ENCODE measurements at places on chromosomes 4 and X.

DNA sequence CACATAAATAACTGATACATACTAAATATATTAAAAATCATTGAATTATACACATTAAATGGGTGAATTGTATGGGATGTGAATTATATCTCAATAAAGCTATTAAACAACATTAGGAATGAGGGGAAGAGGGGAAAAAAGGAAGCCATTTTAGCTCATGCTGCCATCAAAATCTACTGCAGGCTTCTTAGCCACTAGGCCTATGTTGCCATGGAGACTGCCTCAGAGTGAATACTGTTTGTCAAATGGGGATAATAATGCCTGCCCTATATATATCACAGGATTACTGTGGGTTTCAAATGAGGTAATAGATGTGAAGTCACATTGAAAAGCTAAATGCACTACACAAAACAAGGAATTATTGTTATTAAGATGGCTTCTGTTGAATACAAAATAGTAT is 21.2 kb downstream of the TMEM255A start:
- DNase-seq, result no peak

- peak; percentile 21 for DNase-seq
These were observed 227.7 kb downstream of the BCOR start for GRCh38 chrX:39869846-39870601.

DNA sequence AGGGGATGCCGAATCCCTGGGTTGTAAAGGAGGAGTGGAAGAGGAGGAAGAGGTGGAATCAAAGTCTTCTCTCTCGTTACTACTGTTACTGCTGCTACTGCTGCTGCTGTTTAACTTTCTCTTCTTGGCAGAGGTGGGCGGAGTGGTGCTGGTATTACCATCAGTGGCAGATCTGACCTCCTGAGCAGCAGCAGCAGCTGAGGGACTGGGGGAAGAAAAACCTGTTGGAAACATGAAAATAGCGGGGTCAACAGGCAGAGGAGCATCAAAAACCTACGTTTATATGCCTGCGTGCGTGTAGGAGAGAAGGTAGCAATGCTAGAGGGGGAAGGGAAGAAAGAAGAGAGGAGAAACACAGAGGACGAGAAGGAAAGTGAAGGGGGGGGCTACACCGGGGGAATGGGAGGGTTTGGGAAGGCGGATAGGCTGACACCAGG is 339 bp downstream of the CUL4B start:
- DNase-seq, result peak; percentile 5

GRCh38 chr4:125115941-125116340 is 198.8 kb upstream of the FAT4 start:
- DNase-seq, result no peak

- DNase-seq, result no peak
These were observed 758.5 kb downstream of the KCTD8 start for GRCh38 chr4:43690116-43690515.

- no peak for DNase-seq
These were observed 62.3 kb upstream of the DKK2 start for GRCh38 chr4:107098401-107098800.

DNA sequence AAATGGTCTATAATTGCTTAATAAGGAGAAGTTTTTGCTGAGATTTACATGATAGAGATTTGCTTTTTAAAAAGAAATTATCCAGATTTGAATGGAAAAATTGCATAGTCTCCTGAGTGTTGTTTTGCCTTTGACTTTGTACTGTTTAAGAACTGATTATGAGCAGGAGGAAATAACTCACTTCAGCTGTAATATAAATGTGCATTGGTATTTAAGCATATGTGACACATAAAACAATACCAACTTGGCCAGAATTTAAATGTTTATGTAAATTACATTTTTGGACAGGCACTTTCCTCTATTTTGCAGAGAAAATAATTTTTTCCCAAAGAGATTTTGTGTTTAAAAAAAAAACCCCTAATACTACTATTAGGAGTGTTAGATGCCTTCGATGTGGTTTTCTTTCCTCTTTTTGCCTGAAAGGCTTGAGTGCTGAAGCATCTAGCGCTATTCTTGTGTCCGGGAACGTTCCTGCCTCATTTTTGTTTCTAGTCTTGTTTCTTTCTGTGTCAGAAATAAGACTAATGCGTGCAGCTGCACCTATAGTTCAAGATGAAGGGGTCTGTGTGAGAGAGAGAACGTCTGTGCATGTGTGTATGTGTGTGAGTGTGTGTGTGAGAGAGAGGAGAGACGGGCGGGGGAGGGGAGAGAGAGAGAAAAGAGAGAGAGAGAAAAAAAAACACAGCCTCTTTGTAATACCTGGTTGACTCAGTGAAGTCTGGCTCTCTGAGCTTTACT is 60.8 kb downstream of the TBL1X start:
- DNase-seq, result no peak

All from AG20443 (cell line).